HFFc6 (cell line): ENCODE measurements at places on chromosomes 3 and 15.
A peak's percentile ranks its signal among the peaks of the same experiment; 100 is the strongest.

GRCh38 chr15:26805470-26805869 lies 32.6 kb upstream of the GABRB3 start:
- DNase-seq, result no peak

DNA sequence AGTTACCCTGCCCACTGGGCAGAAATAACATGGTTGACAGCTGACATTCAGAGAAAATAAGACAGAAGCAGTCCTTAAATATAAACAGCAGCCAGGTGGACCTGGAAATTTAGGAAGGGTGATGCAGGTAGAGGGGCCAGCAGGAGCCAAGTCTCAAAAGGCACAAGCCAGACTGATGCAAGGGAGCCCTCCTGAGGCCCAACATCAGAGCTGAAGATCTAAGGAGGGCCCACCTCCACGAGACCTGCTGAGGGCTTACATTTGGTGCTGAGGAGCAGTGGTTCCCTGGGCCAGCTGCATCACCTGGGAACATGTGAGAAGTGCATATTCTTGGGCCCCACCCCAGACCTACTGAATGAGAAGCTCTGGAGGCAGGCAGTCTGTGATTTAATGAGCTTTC lies 105.5 kb upstream of the TRIM42 start:
- DNase-seq, result no peak

DNA sequence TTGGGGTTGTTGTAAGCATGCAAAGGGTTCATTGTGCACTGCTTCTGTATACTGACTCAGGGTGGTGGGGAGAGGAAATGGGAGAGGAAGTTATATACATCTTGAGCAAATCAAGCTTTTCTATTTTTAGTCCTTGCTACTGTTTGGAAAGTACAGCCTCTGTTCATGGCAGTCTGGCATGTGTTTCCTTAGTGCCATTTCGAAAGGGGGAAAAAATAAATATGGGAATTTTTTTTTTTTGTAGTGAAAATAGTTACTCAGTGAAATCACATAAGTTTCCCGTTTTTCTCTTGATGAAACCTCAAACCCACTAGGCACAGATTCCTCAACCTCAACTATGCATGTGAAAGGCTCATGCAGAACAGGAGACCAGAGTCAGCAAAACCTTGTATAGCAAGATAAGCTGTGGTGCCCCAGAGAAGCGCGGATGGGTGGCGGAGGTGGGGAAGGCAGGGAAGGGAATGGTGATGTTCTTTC lies 353.3 kb downstream of the LPP start:
- peak; percentile 81 for DNase-seq

GRCh38 chr15:91938136-91938535 lies 84.6 kb downstream of the SLCO3A1 start:
- DNase-seq, result no peak

GRCh38 chr15:101038327-101039003 lies 119.3 kb downstream of the LRRK1 start:
- DNase-seq, result no peak
